ENCODE measurements at places on chromosomes 3 and 15.

- DNase-seq: no peak
Observed at GRCh38 chr3:132136334-132136716, 101.5 kb upstream of the CPNE4 start.

DNA sequence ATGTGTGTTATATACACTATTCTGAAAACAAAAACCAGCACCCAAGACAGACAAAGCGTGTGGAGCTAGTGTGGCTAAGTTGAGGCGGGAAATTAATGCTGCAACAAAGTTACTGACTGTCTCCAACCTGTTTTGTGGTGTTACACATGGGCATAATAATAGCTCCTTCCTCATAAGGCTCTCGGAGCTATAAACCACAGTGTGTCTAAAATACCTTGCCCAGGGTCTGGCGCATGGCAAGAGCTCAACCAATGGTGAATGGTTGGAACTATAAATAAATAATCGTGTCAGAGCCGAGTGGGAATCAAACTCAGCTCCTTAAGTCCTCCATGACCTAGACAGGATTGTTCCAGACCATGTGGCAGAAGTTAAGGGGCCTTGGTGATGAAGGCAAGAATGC is 35.9 kb upstream of the TFRC start:
- no peak for DNase-seq

- no peak for DNase-seq
Observed at GRCh38 chr3:78839693-78840092, 928.1 kb downstream of the ROBO1 start.

DNA sequence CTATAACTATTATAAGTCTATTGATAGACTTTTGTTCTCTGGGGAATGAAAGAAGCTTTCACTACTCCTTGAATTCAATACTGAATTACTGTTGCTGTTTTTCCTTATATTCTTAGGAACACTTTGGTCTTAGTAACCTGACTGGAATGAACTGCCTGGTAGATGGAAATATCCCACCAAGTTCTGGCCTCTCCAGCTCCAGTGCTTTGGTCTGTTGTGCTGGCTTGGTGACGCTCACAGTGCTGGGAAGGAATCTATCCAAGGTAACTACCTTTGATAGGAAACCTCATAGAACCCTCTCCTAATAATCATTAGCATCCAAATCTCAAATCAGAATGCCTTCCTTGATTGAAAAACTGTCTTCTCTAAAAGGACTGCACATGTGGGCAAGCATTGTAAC is 69.1 kb downstream of the GALK2 start:
- no peak for DNase-seq

GRCh38 chr3:14608298-14608697 is 43.3 kb upstream of the CCDC174 start:
- DNase-seq: no peak

DNA sequence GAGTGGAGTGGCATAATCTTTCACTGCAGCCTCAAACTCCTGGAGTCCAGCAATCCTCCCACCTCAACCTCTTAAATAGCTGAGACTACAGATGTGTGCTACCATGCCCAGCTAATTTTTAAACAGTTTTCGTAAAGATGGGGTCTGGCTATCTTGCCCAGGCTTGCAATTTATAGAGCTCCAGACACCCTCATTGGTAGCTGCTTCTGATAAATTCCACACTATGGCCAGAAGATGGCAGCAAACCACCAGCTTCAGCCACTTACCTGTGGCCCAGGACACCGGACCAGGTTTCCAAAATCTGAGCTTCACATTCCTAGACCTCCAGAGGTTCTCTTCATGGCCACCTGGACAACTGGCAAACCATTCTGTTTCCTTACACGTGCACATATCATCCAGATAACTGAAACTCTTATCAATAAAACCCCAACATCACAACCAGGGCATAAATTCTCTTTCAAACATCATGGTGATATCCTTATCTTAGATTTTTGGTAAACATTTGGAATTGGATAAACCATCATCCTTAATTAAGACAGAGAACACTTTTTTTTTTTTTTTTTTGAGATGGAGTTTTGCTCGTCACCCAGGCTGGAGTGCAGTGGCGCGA is 28.9 kb downstream of the FBXW12 start:
- peak; percentile 20 for DNase-seq

GRCh38 chr3:146577662-146578061 is 27.5 kb downstream of the PLSCR5 start:
- peak; percentile 38 for DNase-seq

- DNase-seq: no peak
Observed at GRCh38 chr15:98555173-98555515, 93.2 kb upstream of the IGF1R start.

- DNase-seq: no peak
Observed at GRCh38 chr3:123803521-123803920, 80.6 kb downstream of the MYLK start.

DNA sequence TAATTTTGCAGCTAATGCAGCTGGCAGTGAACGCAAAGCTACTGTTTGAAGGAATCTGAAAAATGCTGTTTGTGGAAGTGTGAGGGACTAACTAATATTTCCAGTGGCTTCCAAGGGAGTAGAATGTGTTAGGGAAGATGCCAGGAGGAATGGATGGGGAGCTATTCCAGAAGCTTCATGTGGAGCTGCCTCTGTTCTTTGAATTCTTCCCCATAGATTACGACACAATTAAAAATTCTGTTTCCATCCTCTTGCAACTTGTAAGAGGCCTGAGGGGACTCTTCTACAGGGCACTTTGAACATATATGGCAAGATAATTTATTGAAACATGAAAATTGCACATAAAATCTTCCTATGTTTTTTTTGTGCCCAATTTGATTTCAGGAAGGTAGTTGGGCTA is 74.3 kb upstream of the CTXND1 start:
- DNase-seq: no peak

- DNase-seq: no peak
Observed at GRCh38 chr3:105614288-105615030, 247.8 kb downstream of the ALCAM start.

DNA sequence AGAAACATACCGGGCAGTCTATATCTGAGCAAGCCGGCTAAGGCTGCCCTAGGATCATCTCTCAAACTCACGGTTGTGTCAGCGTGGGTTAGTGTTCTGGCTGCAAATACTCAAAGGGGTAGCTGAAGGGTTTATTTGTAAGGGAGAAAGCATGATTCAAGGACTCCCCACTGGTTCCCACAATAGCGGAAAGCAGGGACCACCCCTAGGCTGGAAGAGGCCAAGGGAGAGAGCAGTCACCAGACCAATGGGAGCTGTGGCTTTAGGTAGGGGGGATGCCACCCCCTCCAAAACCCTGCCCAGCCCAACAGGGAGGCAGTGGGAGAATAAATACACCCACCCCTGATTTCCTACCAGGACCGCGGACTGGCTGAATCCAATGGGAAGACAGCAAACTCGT is 7.3 kb upstream of the LMCD1 start:
- DNase-seq: no peak

DNA sequence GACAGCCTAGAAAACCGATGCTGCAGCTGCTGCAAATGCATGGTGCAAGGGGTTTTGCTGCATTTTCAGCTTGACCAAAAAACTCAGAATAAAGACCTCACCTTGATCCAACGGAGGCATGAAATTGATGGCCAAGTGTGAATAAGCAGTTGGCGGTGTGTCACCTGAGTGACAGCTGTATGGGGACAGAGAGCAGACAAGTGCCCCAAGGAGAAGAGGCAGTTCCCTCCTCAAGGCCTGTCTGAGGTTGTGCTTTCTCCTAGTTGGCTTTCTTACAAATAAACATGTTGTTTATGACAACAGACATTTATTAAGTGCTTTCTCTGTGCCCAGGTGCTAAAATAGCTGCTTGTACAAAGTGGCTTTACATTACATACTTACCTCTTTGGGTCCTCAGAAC is 10.3 kb downstream of the PGPEP1L start:
- DNase-seq: no peak

- no peak for DNase-seq
Observed at GRCh38 chr3:31232055-31233025, 300.4 kb upstream of the STT3B start.

GRCh38 chr3:172766241-172766640 is 15.7 kb downstream of the ECT2 start:
- no peak for DNase-seq

DNA sequence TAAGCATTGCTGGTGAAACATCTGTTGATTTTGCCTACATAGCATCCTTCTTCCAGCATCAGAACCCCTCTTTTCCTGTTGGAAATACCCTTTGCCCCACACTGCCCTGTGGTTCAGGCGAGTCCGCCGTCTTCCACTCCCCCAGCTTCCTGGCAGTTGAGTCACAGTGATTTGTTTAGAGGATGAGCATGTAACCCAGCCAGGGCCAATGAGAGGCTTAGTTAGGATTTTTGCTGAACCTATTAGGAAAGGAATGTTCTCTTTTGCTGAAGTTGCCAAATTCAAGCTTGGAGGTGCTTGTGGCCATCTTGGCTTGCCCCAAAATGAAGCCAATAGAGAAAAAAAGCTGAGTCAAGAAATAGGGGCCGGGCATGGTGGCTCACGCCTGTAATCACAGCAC is 19.0 kb upstream of the MEX3B start:
- DNase-seq: no peak

DNA sequence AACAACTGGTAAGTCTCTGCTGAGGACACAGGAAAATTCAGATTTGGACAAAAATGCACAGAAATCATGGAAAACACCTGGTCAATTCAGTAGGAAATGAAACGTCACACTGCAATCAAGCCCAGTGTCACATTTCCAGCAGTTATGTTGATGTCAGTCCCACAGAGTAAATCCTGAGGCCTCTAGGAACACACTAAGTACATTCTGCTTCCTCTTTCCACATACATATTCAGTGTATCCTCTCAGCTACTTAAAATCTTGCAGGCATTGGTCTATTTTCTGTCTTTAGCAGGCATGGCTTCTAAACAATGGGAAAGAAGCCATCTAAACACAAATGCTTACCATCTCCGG is 207.8 kb downstream of the PLCL2 start:
- no peak for DNase-seq

DNA sequence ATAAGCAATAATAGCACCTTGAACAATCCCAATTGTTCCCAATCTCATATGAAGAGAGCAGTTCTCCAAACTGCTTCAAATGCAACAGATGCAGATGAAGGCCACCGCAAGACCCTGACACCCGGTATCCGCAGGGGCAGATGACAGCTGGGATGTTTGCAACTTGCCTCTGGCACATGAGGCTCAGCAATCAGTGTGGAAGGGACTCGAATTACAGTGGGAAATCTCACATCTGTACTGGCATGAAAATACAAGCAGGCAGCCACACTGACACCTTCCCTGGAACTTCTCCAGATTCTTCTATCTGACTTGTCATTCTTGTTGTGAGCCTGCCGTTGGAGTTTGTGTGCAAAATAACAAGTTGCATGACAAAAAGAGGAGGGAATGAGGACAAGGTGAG is 68.8 kb downstream of the WDR76 start:
- DNase-seq: no peak

GRCh38 chr15:61229883-61230180 is 730 bp upstream of the RORA start:
- DNase-seq: no peak

- no peak for DNase-seq
Observed at GRCh38 chr15:42151736-42152135, 4.7 kb downstream of the PLA2G4F start.

GRCh38 chr3:111539351-111540331 is 2.4 kb upstream of the CD96 start:
- peak; percentile 41 for DNase-seq

GRCh38 chr15:80822676-80823075 is 43.5 kb downstream of the CEMIP start:
- DNase-seq: no peak

GRCh38 chr15:32682569-32682968 is 35.2 kb upstream of the GREM1 start:
- DNase-seq: no peak

DNA sequence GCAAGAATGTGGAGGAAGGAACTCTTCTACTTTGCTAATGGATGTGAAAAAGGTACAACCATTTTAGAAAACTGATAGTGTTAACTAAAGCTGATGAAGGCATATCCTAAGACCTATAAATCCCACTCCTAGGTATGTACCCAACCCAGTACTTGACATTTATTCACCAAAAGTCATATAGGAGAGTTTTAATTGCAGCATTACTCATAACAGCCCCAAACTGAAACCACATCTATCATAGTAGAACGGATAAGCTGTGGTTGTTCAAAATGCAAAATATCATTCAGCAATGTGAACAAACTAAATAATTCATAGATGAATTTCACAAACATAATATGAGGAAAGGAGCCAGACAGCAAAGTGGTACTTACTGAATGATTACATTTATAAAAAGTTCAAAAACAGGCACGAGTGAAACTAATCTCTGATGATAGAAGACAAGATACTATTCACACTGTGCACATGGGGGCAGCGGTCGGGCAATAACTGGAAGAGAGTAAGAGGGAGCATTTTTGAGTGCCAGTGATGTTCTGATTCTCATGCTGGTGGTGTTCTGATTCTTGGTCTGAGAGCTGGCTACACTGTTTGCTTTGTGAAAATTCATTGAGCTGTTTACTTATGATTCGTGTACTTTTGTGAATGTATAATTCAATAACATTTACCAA is 34.3 kb downstream of the GOLIM4 start:
- no peak for DNase-seq

DNA sequence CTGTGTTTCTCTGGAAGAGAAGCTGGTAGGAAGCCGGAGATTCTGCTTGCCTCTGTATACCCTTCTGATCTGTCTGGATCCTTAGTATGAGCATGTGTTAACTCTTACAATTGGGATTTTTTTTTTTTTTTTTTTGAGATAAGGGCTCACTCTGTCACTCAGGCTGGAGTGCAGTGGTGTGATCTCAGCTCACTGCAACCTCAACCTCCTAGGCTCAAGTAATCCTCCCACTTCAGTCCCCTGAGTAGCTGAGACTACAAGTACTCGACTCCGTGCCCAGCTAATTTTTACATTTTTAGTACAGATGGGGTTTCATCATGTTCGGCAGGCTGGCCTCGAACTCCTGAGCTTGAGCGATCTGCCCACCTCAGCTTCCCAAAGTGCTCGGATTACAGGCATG is 44.5 kb downstream of the RPN1 start:
- no peak for DNase-seq

- DNase-seq: no peak
Observed at GRCh38 chr15:39623529-39623931, 42.7 kb downstream of the THBS1 start.

DNA sequence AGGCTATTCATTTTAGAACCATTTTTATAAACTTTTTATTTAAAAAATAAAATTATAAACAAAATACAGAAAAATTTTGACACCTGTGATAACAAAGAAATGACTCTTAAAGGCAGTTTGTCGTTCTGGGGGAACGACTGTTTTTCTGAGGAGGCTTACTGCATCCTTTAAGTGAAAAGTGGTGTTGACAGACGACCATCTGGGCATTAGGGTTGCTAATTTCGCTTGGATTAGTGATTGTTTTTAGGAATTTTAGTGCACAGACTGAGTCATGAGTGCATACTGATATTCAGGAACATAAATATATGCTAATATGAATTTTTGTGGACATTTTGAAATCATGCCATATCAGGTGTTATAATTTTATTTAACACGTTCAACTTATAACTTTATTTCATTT is 28.5 kb downstream of the OSTN start:
- DNase-seq: no peak

DNA sequence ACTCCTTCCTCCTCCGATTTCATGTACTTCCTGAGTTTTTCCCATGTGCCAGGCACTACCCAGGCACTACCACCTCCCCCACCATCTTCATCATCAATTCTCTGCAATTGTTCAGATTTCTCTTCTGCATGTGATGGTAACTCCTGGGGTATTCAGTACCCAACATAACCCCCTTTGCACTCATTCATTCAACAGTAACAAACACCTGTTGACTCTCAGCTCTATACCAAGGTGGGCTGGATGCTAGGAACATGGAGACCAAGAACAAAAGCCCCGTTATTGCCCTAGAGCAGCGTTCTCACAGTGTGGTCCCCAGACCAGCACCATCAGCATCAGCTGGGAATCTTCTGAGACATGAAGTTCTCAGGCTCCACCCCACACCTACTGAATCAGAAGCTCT is 113.0 kb upstream of the CHD2 start:
- no peak for DNase-seq

Measured in NCI-H1930 (cell line).